ENCODE measurements at places on chromosomes 3 and 15.

- no peak for DNase-seq
Measured at GRCh38 chr3:81270603-81271379, 490.7 kb downstream of the GBE1 start.

DNA sequence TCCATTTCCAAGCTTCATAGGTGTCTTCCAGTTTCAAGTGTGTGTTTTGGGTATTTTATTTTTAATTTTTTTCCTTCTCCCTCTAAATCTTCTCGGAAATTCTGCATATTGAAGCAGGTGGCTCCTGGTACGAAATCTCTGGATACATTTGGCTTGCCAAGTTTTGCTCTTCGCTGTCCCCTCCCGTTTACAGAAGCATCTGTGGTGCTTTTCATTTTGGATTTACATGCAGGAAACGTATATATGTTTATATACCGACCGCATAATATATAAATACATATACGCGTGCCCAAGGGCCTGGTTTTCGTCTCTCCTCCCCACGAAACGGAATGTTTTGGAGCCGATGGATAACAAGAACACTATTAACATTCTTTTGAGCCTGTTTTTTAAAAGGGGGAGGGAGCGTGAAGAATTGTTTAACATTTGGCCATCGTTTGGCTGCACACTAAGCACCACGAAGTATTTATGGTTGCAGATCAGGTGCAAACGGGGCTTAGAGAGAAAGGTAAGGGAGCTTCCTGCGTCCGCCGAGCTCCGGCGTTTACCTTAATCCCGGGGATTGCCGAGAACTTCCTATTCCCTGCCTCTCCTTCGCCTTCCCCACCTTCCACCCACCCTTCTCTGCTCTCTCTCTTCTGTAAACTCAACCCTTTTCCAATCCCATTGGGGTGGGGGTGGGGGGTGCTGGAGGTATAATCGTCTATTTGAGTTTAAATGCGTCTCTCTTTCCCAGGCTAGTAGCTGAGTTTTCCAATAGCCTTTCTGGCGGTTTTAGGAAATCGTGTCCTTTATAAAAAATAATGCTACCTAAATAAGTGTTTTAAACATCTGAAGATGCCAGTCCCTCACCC is 1.1 kb upstream of the NLGN1 start:
- DNase-seq: no peak

GRCh38 chr3:9870978-9871377 is 9.1 kb downstream of the CIDEC start:
- no peak for DNase-seq

DNA sequence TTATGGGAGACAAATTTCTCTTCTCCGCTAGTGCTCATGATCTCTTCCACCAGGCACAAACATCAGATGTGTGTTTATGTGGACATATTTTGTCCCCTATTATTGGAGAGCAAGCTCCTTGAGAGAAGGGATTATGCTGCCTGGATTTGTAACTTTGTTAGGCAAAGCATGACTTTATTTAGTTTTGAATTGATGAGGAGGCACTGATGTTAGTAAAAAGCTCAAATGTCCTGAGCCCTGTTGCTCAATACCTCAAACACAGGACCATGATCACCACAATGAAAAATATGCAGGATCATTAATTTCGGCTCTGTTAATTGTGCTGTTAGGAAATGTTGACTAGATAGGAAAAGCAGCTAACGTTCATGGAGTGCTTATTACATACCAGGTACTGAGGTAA is 29.1 kb downstream of the SCG5 start:
- DNase-seq: no peak

- DNase-seq: peak; percentile 47
Measured at GRCh38 chr3:18446149-18446825, 21.1 kb upstream of the SATB1 start.

GRCh38 chr15:60396958-60397771 is 621 bp downstream of the ANXA2 start:
- DNase-seq: peak; percentile 30

DNA sequence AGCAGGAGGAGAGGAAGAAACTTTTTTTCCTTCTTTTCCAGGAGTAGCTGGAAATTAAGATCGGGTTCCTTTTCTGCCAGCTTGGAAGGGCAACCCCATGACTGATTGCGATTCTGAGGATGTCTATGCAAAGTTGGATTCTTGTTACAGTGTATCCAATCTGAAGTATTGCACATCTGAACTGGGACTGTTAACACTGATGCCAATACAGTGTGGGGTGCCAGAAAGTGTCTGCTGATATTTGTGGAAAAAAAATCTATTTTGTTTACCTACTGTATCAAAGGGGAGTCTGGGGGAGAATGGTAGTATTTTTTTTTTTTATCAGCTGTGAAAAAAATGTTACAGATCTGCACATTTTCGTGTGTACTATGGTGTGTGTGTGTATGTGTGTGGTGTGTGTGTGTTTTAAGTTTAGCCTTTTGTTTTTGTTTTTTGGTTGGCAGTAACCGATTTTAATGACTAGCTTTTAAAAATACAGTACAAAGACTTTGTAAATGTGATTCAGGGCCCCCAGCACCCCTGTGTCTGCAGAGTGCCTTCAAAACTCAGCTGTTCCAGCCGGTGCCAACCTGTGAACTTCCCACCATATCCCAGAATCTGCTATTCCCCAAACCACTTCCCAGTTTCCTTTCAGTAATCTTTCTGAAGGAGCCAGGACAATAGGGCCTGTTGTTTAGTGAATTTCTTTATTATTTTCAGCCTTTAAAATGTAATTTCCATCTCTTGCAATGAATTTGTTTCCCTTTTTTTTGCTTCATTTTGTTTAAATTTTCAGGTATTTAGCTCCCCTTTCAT is 1.9 kb downstream of the RAP2B start:
- no peak for DNase-seq

DNA sequence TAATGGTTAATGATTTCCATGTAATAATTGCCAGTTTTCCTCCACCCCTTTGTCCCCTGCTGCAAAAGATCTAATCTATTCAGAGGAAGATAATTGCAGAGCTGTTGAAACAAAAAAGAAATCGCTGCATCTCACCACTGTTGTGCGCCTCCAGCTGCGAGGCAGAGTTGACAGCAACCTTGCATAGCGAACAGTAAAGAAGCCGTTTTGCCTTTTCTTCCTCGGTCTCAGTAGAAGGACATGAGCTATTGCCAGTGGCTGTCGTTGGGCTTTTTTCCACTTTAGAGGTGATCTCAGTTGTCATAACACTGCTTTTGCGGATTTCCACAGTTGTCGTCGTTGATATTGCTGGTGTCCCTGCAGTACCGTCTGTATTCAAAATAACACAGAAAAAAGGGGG is 314.2 kb downstream of the ZNF385D start:
- no peak for DNase-seq

GRCh38 chr15:76483018-76483417 is 146.4 kb downstream of the ISL2 start:
- no peak for DNase-seq

DNA sequence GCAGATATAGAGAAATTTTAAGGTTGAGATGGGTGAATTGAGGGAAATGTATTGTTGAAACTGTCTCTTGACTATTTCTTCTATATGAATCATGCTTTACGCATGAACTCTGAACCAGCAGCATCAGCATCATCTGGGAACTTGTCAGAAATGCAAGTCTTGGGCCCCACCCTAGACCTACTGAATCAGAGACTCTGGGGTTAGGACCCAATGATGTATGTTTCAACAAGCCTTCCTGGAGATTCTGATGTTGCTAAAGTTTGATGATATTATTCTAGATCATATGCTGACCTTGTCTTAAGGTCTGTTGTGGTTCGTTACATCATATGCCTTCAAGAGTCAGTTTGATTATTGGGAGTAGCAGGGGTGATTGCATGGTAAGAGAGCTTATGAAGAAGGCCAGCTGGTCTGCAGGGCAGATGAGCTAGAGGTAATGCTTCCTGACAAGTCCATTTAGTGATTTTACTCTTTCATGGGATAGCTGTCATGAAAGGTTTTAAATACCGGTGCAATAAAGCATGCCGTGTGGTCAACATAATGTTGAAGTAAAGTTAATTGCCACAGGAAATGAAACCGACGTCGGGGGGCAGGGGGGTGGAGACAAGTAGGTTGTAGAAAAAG is 152.4 kb upstream of the MRPL3 start:
- DNase-seq: no peak

GRCh38 chr3:62451211-62451887 is 78.0 kb upstream of the FEZF2 start:
- no peak for DNase-seq

DNA sequence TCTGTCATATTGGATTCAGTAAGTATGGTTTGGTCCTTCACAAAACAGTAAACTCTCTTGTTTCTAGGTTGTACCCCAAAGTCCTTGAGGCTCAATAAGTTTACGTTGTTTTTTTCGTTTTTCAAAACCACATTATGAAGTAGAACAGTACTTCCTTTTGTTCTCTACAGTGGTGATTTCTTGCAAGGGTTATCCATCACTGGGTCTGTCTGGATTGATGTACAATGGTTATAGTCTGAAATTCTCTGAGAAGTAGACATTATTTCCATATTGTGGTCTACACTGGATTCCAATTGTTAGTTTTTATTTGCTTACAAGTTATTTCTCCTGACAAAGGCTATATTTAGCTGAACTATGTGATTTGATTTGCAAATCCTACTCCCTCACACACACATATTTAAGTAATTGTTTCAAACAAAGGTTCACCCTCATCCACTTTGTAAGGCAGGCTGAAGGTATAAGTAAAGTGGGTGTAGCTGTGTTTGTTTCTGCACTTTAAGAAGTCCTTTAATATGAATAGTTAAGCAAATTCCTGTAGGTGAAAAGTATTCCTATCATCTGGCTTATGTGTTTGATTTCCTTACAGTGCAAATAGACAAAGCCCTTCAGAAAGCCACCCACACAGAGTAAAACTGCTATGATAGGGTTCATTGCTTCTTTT is 64.2 kb upstream of the MME start:
- DNase-seq: no peak

- DNase-seq: no peak
Measured at GRCh38 chr3:138473391-138473790, 39.0 kb downstream of the ESYT3 start.

- DNase-seq: no peak
Measured at GRCh38 chr3:189820365-189820720, 189.2 kb downstream of the TP63 start.

DNA sequence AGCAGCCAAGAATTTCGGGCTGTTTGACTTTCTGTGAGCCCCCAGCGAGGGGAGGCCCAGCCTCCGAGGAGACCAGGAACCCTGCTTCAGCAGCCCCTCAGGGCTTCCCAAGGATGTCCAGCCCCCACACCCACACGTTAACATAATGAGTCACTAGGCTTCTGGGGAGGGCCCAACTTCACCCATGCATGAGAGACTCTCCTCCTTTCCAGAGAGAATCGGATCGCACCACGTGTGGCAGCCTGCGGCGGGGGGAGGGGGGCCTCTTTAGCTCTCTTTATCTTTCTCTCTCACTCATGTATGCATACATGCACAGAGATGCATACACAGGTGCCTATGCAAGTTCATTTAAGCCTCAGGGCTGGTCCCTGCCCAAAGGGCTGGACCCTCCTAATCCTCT is 3.1 kb upstream of the AP2M1 start:
- DNase-seq: no peak

DNA sequence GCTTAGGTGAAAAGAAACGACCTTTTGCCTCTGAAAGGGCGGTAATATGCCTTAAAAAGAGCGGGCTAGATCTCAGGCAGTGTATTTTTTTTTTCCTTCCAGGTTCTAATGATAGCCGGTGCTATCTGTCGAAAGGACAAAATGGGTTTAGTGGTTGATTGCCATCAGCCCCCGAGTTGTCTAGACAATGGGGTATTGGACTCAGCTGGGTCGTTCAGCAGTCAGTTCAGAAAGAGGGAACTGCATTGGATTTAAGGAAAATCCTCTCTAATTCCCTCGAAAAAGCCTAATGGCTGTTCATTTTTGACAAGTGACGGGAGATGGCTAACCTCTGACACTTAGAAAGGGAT is 728 bp downstream of the EIF2B5 start:
- DNase-seq: no peak

DNA sequence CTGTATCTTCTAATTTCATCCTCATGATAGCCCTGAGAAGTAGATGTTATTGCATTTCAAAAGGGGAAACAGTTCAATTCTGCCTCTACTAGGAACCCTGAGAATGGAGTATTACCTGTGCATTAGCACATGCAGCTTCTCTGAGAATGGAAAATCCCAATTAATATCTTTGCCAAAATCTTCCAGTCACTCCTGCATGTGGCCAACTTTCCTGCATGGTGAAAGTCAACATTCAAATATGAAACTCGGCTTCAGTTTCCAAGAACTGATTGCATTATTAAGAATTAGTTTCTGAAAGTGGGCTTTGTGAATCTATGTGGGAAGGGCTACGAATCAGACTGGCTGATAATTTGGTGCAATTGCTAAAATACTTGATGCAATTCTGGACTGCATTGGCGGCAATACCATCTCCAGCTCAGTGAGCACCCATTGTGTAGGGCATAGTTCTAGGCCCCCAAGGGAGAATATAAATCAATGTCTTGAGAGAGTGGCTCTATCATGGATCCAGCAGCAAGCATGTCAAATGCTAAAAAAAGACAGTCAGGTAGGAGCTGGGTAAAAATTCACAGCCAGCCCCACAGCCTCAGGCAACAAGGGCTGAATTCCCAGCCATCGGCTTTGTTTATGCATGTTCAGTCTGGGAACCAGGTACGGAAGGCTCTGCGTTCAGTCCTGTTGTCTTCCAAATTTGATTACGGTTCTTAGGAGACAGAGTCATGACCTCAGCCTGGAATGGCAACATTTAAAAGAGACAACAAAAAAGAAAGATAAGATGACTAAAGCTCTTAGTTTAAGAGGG is 18.8 kb upstream of the BCL6 start:
- DNase-seq: no peak

DNA sequence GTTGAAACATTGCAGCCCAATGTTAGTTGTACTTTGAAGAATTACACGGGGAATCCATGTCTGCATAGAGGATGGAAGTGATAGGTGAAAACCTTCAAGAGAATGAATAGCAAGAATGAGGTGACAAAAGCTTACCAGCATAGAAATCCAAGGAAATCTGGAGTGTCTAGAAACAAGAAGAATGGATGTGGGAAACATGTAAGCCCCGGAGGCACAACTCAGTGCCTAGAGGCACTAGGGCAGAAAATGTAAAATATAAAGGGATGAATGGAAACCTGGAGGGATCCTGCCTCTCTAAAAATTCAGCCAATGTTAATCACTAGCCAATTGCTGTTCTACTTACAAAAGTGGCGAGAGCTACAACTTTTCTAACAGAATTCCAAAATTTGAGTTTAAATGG is 619.0 kb downstream of the TBL1XR1 start:
- DNase-seq: no peak

Data from T-helper 2 cell (primary cell).